Activated CD8-positive, alpha-beta memory T cell treated with anti-CD3 and anti-CD28 coated beads for 1 hour (primary cell): ENCODE measurements at places on chromosomes 11 and 22.

- no peak for DNase-seq
Measured at GRCh38 chr11:69111624-69112542, 43.9 kb upstream of the SMIM38 start.

GRCh38 chr22:50675553-50676179, 3.0 kb downstream of the SHANK3 start:
- DNase-seq, result no peak

DNA sequence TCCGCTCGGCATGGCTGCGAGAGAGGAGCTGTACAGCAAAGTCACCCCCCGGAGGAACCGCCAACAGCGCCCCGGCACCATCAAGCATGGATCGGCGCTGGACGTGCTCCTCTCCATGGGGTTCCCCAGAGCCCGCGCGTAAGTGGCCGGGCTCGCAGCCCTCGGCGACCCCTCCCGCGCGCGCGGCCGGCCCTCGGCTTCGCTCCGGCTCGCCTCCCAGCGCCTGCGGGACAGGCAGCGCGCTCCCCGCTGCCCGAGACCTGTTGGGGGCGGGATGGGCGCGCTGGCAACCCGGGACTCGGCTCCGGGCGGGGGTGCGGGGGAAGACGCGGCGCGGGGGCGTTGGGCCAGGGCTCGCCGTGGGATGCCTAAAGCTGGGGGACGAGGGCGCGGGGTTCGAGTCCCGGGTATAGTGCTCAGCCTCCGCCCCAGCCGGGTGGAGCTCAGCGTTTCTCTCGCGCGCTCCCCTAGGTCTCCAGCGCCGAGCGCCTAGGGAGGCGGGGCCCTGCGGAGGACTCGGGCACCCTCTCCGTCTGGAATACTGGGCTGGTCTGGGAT, 630 bp downstream of the UBASH3B start:
- DNase-seq, result no peak

- peak; percentile 19 for DNase-seq
Measured at GRCh38 chr11:68297812-68298658, 14.4 kb upstream of the LRP5 start.

DNA sequence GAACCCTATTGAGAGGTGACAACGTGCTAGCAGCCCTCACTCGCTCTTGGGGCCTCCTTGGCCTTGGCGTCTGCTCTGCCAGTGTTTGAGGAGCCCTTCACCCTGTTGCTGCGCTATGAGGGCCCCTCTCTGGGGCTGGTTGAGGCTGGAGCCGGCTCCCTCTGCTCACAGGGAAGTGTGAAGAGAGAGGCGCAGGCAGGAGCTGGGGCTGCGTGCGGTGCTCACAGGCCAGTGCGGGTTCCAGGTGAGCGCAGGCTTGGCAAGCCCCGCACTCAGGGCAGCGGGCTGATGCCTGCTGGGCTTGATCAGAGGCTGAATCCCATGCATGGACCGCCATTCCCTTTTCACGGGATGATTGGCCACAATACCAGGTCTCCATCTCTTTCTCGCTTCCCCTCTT, 90.7 kb downstream of the DLG2 start:
- no peak for DNase-seq

DNA sequence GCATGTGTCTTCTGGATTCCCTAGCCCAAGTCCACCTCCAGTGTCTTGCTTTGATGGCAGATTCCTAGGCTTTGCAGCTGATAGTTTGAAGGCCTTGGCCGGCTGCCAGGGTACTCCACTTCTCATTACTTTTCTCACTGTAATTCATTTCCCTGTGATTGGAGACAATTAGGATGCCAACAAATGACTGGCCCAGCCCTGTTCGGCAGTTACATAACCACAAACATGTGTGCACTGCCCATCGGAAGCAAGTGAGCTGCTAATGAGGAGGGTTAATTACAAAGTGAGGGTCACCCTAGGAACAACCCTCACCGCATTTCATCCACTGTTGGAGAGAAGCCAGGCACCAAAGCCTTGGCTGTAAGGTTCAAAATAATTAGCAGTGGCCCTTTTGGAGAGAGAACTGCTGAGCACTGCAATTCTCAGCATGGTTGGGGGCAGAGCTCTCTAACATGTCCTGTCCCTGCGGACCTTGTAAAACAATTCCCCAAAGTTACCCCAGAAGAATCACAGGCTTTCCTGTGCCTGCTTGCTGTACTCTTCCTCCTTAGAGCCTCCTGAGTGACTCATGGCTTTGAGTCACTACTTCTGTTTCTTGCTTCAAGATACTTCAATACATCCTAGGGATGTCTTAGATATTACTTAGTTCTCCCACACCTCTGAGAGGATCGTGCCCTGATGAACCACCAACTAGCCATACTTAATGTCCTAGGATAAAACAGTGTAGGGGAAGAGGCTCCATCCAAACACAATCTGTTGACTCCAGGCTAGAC, 109.7 kb upstream of the GALNT18 start:
- no peak for DNase-seq

GRCh38 chr11:41868606-41869005, 409.2 kb upstream of the LRRC4C start:
- DNase-seq, result no peak

GRCh38 chr11:108111126-108111525, 10.2 kb upstream of the ACAT1 start:
- DNase-seq, result no peak

DNA sequence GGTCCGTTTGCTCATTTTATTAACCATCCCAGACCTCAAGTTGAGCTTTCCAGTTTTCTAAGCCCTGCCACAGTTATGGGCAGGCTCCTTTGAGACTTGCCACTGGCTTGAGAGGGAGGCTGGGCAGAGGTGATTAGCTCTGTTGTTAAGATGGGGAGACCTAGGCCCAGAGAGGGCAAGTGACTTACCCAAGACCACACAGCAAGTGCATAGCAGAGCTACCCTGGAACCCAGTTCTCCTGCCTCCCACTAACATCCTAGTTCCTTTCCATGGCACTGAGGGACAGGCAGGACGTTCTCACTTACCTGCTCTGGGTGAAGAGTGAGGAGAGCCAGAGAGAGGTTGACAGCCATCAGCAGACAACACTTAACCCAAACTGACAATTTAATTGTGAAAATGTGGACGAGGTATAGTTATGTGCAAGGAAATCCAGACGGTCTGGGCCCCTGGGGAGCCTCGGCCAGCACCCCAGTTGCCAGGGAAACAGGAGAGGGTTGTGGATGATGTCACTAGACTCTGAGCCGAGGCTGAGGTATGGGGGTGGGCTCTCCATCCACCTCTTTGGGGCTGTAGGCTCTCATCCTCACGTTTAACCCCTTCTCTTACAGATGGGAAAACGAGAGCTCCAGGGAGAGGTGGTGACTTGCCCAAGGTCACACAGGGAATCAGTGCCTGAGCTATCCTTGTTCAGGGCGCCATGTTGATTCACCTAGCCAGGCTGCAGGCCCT, 12.3 kb upstream of the WNT11 start:
- DNase-seq, result no peak

- no peak for DNase-seq
Measured at GRCh38 chr11:4433856-4434255, 15.2 kb upstream of the OR52K2 start.

DNA sequence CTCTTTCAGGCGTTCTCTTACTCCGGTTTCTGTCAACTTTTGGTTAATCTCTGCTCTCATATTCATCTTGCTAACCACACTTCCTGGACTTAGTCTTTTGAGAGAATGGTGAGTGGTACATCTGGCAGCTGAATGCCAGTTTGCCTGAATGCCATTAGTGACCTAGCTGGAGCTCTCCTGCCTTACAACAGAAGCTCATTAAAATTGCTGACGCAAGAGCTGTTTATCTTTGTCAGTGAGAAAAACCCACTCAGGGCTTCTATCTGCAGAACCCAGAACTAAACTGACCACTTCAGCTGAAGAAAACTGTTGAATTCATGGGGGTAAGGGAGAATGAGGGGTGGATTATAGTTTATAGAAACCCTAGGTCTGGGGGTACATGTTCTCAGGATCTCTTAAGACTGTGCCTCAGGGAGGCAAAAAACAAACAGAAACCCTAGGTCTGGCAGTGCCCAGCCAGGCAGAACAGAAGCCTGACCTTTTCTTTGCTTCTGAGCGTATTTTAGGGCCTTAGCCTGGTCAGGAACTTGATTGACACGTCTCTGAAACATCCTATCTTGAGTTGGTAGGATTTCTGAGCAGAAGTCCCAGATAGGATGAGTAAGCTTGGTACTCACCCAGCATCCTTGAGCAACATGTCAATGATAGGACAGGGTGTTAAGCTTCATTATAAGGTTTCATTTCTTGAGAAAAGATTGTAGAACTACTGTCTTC, 52.8 kb upstream of the YWHAH start:
- DNase-seq, result no peak

DNA sequence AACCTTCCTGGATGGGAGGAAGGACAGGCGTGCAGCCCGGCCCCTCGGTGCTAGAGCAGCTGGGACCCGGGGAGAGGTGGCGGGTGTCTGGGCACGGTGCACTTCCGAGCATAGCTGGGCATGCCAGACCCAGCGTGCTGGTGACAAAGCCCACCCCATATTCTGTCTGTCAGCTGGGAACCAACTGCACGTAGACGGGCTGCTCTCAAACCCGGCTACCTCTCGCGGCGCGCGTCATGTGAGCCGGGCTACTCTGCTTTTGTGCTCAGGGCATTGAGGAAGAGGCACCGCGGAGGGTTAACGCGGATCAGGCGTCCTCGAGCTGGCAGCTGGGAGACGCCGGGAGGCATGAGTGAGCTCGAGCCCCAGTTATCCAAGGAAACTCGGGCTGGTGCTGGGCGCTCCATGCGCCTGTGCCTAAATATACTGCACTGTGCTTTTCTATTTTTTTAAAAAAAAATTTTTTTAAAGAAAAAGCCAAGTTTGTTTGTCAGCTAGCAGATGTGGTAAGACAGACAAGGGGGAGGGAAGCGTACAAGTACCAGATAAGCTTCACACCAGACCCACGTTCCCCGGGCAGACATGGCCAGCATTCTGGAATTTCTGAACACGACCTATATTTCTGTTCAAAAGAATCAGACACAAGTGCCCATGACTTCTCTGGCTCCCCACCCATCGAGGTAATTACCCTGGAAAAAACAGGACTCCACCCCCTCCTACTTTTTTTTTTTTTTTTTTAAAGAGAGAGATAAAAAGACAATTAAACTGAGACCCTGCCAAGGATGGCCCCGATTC, 425.6 kb downstream of the SHANK2 start:
- DNase-seq, result no peak

DNA sequence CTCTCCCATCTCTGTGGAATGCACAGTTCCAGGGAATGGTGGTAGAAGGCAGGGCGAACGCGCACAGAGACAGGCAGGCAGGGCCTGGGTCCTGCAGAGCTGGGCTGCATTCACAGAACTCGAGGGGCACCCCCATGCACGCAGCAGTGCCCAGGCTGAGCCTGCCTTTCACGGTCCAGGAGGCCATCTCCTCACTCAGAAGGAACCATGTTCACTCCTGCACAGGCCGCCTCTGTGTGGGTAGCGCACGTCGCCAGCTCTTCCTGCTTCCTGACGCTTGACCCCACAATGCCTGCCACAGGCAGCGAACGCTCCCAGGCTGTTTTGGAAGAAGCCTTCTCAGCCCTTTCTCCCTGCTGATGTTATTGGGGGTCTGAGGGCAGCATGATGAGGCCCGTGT, 98.8 kb upstream of the BID start:
- DNase-seq, result no peak

- DNase-seq, result no peak
Measured at GRCh38 chr11:86802601-86803051, 2.3 kb downstream of the PRSS23 start.

- no peak for DNase-seq
Measured at GRCh38 chr11:44344423-44344820, 34.5 kb upstream of the ALX4 start.

DNA sequence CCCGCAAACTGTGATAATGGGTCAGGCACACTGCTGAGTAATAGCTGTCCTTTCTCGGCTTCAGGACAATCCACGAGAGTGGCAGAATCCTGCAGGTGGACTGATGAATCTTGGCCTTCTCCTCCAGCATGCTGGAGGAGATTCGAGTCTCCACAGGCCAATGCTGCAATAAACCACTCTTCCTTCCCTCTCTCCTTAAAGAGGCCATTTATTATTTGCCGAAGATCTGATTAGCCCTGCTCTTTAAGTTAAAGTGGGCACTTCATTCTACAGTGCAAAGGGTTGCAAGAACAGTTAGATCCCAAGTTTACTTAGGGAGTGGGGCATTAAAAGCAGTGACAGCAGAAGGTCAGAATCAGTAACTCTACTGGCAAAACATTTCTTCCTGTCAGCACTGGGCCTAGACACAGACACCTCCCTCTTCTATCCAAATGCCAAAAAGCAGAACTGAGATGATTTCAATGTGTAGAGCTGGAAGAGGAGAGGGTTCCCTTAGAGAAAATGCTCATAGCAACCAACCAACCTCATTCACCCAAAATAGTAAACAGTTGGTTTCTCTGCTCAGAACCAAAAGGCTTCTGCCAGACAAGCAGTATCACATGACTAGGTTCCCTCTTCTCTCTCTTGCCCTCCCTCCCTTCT, 121.7 kb downstream of the SGSM3 start:
- DNase-seq, result no peak

DNA sequence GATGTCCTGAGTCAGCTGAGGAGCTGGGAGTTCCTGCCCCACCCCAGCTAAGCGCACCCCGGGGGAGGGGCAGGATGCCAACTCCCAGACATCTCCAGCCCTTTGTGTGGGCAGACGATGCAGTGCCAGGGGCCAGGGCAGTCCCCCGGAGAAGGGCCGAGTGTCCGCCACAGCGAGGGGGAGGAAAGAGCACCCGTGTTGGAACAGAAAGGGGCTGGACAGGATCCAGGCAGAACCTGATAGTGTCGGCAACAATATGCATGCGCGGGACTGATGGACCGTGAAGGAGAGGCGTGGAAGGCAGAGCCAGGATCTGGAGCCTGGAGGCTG, 1434.7 kb downstream of the BRD1 start:
- no peak for DNase-seq

DNA sequence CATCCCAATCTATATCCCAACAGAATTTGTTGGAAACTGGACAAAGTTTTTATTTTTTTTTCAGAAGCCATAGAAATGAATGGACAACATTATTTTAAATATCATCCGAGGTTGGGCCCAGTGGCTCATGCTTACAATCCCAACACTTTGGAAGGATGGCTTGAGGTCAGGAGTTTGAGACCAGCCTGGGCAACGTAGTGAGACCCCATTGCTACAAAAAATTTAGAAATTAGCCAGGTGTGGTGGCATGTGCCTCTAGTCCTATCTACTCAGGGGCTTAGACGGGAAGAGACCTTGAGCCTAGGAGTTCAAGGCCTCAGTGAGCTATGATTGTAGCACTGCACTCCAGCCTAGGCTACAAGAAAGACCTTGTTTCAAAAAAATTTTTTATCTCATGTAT, 4.1 kb upstream of the SLC37A4 start:
- no peak for DNase-seq

- no peak for DNase-seq
Measured at GRCh38 chr11:124891373-124891861, 6.2 kb downstream of the ROBO4 start.

DNA sequence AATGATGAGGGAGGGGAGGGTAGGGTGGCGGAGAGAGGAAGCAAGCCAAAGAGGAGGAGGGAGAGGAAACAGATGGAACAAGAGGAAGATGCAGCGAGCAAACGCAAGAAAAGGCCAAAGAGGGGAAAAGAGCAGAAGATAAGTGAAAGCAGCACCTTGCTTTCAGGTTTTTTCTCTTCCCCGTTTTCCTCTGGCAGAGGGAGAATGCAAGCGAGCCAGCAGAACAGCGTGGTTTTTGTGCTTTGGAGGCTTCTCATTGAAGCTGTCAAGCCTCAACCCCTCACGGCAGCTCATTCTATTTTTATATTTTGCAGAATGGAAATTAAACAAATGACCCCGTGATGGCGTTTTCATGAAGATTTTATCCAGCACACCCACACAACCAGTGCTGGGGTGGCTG, 67.1 kb upstream of the GRAMD1B start:
- no peak for DNase-seq
